NCI-H82 (cell line): ENCODE measurements at places on chromosomes 2 and 18.

- DNase-seq: no peak
These were observed 47.6 kb downstream of the FBXO36 start for GRCh38 chr2:229969921-229970320.

GRCh38 chr18:30333310-30333709 lies 709.2 kb downstream of the DSC3 start:
- no peak for DNase-seq

- no peak for DNase-seq
These were observed 33.1 kb downstream of the NGEF start for GRCh38 chr2:232979871-232980461.

GRCh38 chr2:2926009-2926857 lies 451.4 kb downstream of the EIPR1 start:
- no peak for DNase-seq

- no peak for DNase-seq
These were observed 438.8 kb upstream of the CDH20 start for GRCh38 chr18:60894254-60894945.

- peak; percentile 86 for DNase-seq
These were observed 38.6 kb upstream of the NOTO start for GRCh38 chr2:73163483-73164367.

- DNase-seq: no peak
These were observed 93.9 kb upstream of the LGALSL start for GRCh38 chr2:64359892-64360657.

GRCh38 chr18:11407940-11408339 lies 201.5 kb upstream of the SLC35G4 start:
- DNase-seq: no peak
